ENCODE measurements at places on chromosomes 1 and 21. TPM values are rescaled to one million over a fixed set of nuclear protein-coding genes. Genes with fewer than 3 reads are reported as not detected.

DNA sequence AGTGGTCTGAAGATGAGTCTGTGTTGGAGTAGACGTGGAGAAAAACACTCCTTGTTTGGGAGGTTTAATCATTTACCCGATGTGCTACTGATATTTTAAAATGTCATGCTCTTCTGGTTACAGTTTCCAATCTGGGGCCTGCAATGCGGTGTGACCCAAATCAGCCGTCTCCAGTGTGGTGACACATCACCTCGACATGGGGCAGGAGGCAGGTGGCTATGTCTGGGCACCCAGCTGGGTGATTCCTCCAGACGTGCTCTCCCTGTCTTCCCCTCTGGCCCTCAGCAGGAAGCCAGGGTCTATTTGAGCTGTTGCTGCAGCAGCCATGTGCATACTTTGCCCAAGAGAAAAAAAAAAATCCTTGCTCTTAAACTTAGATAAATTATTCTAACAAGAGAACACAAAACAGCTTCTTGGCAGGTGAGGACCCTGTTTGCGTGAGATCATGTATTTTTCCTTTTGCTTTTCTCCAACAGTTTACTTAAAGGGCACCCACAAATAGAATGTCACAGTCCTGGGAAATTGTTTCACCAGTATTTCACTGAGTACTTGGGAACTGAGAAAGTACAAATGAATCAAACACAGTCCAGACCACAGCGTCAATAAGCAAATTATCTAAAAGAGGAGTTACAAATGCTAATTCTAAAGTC is 38.9 kb upstream of the MAP10 start:
- H3K27me3 ChIP-seq = no peaks in the 10 kb centered on the region
- no peak for DNase-seq
- no peaks in the 10 kb centered on the region for H3K36me3 ChIP-seq
- no peak overlapping the region for H3K27ac ChIP-seq

GRCh38 chr1:52706136-52706670 is 8.1 kb upstream of the COA7 start:
- DNase-seq = no peak
- H3K27me3 ChIP-seq = no peaks in the 10 kb centered on the region
- H3K27ac ChIP-seq = no peak overlapping the region
- no peaks in the 10 kb centered on the region for H3K36me3 ChIP-seq
- H3K4me1 ChIP-seq = peaks cover 6% of the 10 kb centered on the region
- no peak overlapping the region for H3K4me3 ChIP-seq

DNA sequence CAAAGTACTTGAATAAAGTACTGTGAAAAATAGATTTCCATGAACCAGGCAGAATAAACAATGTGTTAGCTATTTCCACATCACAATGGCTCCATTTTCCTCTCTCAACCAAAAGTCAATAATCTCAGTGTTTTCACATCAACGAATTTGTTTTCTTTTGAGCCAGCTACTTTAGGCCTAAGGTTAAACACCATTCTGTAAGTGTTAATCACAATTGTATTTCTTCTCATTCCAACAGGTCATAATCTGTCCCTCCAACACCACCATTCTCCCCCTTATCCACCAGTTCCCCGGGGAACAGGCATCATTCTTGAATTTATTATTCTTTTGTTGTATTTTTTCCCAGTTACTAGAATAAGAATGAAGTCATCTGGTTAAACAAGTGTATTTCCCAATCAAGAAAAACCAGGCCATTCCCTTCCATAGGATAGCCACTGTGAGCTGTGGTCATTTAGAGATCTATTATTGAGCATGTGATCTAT is 66.2 kb upstream of the PALMD start:
- no peaks in the 10 kb centered on the region for H3K36me3 ChIP-seq
- H3K27me3 ChIP-seq = no peaks in the 10 kb centered on the region
- no peak overlapping the region for H3K4me3 ChIP-seq
- DNase-seq = no peak

GRCh38 chr1:10835421-10835820 is 39.0 kb upstream of the CASZ1 start:
- H3K4me3 ChIP-seq = no peak overlapping the region
- no peak overlapping the region for H3K27ac ChIP-seq
- peaks cover 11% of the 10 kb centered on the region for H3K27me3 ChIP-seq
- H3K36me3 ChIP-seq = no peaks in the 10 kb centered on the region
- no peaks in the 10 kb centered on the region for H3K4me1 ChIP-seq

KIRREL1 gene
- 0.15 TPM for total RNA-seq

HSPA6 gene
- total RNA-seq = 1.6 TPM

Data from GM12878 (cell line).